ENCODE measurements at places on chromosomes 4 and X.

GRCh38 chrX:10818651-10819050, 198.3 kb upstream of the MID1 start:
- DNase-seq = no peak

DNA sequence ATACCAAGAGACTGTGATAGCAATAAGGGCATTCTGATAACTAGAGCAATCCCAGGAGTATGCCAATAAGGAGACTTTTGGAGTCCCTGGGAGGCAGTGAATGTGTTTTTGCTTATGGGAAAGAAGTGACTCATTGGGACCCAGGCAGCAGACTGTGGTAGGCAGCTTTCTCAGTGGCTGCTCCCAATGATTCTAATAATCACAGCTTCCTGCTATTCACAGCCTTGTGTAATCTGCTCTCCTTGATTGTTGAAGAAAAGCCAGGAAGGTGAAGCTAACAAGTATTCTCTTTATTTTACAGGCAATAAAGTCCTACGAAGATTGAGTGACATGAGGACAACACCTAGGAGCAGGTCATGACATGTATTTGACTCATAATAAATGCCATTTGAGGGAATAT, 70.3 kb upstream of the DDX60 start:
- DNase-seq = peak; percentile 39

- peak; percentile 51 for DNase-seq
These were observed 17.4 kb upstream of the TMEM184C start for GRCh38 chr4:147599769-147600168.

GRCh38 chr4:114200026-114200425, 220.6 kb upstream of the ARSJ start:
- DNase-seq = no peak

- no peak for DNase-seq
These were observed 55.3 kb upstream of the MSANTD1 start for GRCh38 chr4:3193531-3194203.

- no peak for DNase-seq
These were observed 54.9 kb upstream of the C4orf54 start for GRCh38 chr4:99712530-99712929.

DNA sequence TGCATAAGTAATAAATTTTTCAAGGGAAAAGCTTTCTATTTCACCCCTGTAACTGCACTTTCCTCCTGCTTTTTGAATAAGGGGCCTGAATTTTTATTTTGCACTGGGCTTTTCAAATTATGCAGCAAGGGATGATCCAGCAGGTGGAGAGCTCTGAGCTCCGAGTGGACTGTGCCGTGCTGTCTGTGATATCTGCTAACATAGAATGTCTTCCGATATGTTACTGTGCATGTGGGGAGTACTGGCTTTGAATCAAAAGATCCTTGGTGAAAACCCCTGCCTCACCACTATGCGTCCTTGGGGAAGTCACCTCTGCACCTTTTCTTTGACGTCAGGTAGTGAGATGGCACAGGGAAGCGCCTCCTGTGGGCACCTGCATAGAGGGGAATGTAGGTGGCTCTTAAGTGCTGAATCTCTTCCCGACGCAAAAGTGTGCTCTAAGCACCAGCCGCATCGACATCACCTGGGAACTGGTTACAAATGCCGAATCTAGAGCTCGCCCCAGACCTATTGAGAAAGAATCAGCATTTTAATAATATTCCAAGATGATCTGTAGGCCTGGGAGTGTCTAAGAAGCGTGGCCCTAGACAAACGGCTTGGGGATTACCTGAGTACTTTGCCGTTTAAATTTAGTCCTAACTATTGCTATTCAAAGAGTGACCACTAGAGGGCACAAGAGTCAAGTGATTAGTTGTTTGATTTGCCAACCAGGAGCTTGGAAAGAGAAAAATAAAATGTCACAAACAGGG, 19.2 kb upstream of the WFS1 start:
- peak; percentile 40 for DNase-seq

- no peak for DNase-seq
These were observed 4.7 kb downstream of the HS3ST1 start for GRCh38 chr4:11424000-11424399.

DNA sequence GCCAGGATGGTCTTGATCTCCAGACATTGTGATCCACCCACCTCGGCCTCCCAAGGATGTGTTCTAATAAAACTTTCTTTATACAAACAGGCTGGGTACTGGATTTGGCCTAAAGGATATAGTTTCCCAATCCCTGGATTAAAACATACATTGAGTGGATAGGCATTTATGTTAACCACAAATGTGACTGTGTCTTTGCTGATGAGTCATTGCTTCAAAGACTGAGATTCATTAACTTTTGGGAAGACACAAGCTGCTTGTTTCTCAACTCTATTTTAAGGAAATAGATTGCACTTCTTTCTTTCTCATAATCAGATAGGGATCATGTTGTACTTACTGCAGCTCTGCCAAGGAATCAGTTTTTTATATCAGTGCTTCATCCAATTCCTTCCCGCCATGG, 131.3 kb upstream of the AGA start:
- DNase-seq = peak; percentile 91

GRCh38 chrX:152899874-152900719, 2.2 kb downstream of the ZNF185 start:
- no peak for DNase-seq

GRCh38 chrX:153161952-153162351, 17.1 kb upstream of the MAGEA1 start:
- DNase-seq = no peak

DNA sequence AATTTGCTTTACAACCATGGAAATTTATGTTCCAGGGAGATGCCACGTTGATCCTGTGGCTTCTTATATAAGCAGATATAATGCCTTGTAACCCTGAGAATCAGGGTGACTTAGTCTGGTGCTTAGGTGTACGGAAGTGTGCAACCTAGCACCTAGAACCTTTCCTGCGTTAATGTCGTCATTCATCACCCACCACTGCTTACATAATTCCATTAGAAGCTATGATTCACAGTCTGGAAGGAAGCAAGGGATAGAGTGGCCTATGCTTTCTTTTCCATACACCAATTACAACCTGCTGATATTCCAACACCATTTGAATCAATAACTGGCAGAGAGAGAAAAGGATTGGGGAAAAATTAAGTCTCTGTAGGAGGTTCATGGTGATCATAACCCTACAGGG, 17.3 kb upstream of the CXCL8 start:
- no peak for DNase-seq

GRCh38 chrX:107721318-107721717, 54.3 kb downstream of the TSC22D3 start:
- no peak for DNase-seq

- DNase-seq = no peak
These were observed 17.7 kb upstream of the PITX2 start for GRCh38 chr4:110640576-110640975.

DNA sequence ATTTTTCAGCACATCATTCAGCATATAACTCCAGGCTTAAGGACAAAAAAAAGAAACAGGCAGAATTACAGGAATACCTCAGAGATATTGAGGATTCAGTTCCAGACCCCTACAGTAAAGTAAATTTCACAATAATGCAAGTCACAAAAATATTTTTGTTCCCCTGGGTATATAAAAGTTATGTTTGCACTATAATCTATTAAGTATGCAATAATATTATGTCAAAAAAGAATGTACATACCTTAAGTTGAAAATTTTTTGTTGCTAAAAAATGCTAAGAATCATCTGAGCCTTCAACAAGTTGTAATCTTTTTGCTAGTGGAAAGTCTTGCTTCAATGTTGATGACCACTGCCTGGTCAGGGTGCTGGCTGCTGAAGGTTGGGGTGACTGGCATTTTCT, 2532.5 kb downstream of the ARAP2 start:
- no peak for DNase-seq

DNA sequence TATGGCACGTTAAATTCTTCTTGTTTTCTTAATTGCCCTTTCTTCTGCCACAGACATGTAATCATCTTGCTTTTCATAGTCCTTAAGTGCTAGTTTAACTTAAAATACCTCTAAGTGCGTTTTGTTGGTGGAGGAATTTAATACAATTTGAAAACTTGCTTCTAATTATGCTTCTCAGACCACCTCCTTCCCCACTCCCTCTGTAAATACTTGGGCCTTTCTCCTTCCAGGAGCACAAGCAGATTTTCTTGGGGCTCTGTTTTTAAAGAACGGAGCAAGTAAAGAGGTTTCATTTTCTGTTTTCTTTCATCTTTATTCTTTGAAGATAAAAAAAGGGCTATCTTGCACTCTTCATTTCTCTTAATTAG, 559 bp upstream of the PCDH18 start:
- no peak for DNase-seq

- no peak for DNase-seq
These were observed 126.7 kb downstream of the FRYL start for GRCh38 chr4:48653217-48654014.

GRCh38 chr4:6771229-6771671, 11.3 kb upstream of the KIAA0232 start:
- DNase-seq = no peak

DNA sequence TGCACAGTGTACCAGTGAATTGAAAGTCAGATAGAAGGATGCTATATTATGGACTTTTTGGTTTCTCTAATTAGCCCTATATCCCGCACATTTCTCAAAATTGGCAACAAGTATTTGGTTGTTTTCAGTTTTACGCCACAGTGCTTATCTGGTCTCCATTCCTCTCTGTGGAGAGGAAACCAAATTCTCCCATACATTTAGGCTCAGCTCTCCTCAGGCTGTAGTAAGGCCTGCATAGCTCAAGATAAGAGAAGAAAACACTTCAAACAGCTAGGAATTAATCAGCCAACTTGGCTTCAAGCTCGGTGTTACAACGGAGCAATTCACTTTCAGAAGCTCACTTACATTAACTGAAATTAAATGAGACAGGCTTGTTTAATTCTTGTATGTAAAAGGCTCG, 263.2 kb downstream of the PDHA2 start:
- DNase-seq = no peak

DNA sequence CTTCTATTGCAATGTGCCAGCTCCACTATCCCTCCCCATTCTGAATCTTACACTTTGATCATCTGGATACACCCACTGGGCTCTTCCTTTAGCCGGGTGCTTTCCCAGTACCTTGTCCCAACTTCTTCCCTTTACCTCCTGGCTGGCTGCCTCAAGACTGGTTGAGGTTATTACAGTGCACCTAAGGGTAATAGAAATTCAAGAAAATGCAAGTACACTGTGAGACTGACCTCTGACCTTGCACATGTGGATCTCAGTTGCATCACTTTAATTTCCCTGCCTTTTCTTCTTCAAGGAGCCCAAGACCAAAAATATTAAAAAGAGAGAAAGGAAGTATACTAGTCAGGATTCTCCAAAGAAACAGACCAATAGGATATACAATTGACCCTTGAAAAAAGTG, 53.9 kb upstream of the NOCT start:
- DNase-seq = no peak

DNA sequence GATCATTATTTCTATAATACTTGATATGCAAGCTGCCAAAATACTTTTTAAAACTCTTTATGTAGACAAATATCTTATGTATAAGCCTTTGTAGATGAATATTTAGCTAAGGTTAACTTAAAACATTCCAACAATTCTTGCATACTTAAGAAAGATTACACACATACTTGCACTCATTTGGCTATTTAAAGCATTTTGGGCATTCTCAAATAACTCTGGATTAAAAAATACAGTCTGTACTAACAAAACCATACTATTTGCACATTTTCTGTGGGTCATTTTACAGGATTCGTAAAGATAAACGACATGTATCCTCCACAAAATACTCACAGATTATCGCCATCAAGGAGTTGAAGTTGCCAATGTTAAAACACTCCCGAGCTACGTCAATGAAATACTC, 26.5 kb downstream of the RASGEF1B start:
- no peak for DNase-seq

DNA sequence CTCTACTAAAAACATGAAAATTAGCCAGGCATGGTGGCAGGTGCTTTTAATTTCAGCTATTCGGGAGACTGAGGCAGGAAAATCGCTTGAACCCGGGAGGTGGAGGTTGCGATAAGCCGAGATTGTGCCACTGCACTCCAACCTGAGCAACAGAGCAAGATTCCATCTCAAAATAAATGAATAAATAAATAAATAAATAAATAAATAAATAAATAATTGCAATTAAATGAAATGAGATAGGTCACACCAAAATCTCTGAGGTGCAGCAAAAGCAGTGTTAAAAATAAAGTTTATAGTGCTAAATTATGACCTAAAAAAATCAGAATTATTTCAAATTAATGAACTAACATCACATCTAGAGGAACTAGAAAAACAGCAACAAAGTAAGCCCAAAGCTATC, 13.6 kb upstream of the CYLC1 start:
- no peak for DNase-seq

- no peak for DNase-seq
These were observed 1287.7 kb downstream of the FAM133A start for GRCh38 chrX:94961730-94962129.

GRCh38 chr4:109206620-109207019, 95.8 kb downstream of the COL25A1 start:
- DNase-seq = peak; percentile 62

- DNase-seq = no peak
These were observed 106.8 kb upstream of the FAM47A start for GRCh38 chrX:34238896-34239295.

DNA sequence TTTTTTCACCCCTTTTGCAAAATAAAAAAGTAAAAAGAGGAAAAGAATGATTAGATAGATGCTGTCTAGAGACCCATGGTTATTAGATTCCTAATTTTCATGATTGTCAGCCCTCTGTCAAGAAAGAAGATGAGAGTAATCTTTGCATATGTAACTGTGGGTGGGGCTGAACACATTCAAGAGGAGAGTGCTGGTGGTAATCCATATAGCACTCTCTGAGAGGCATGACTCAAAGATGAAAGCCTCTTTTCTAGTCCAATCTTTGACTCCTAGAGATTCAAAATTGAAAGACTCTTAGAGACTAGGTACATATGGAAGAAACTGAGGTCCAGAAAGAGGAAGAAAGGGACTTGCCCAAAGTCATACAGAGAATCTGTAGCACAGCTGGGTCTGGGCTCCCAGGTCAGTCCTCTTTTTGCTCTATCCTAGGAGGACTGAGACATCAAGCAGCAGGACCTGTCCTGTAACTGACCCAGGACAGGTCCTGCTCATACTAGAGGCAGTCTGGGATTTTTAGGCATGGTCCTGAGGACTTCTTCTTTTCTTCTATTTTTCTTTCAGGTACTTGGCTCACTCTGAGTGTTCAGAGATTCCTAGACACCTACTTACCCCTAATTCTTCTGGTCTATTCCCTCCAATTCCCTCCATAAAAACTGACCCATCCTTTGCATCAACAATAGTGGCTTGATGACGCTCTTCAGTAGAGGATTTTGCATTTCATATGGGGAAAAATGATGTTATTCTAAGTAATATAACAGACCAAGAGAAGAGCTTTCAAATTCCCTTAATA, 23.8 kb downstream of the VSIG4 start:
- no peak for DNase-seq

GRCh38 chrX:39450234-39450977, 647.4 kb downstream of the BCOR start:
- DNase-seq = no peak

Data from fibroblast of skin of left quadriceps (primary cell).